Stimulated activated CD8-positive, alpha-beta memory T cell treated with anti-CD3 and anti-CD28 coated beads, Interleukin-2, amount 100 ng/mL, for 48 hours (primary cell): ENCODE measurements at places on chromosomes 1 and 21.

DNA sequence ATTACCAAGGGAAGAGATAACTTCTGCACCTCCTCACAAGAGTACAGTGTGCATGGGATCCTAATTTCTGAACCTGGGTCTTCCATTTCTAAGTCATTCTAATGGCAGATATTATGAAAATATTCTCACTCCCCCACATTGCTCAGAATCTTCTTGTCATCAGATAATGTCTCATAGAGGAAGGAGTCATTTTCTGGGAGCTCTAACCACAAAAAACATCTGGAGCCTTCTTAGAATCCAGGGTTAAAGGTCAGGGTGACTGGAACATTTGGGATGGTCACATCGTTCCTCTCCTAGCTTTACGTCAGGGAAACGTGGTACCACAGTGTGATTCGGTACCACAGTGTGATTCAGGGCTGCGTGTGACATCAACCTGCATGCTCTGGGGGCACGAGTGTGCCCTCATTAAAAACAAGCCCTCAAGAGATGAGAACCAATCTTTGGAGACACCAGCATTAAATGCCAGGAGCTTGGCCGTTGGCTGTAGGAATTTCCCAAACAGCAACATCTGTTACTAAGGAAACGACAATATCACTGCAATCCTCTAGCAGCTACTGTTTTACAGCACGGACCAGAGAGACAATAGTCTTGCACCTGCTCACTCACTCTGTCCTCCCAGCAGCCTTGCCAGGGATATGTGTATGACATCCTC, 179.1 kb downstream of the PSMG1 start:
- no peak for DNase-seq

DNA sequence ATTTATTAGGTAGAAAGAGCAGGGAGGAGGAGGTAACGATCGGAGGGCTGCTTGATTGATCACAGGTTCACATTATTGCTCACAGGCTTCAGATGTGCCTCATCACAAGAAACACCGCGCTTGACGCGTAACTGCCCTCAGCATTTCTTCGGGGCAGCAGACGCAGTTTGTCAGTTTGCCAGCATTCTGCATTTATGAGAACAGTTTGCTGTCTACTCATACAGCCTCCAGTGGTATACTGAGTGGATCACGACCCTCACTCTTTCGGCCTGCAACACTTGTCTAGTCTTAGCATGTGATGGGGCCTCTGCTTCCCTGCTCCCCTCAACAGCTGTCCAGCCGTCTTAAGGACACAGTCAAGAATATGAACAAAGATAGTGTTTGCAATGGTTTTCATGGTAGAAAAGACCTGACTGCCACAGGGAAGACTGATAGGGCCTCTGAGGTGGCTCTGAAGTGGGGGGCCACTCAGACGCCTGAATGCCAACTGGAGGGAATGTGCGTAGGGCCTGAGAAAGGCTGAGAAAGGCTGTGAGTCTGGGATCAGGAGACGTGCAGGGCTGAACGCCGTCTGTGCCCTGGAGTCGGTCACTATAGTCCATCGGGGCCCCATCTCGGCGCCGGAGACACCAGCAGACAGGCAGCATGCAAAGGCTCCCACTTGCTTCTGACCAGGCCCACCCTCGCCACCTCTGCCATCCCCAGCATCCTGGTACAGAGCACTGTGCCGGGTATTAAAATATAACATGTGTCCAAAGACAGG, 45.0 kb downstream of the UBE2G2 start:
- DNase-seq, result no peak

- no peak for DNase-seq
Observed at GRCh38 chr1:204192046-204192445, 4.2 kb downstream of the KISS1 start.

GRCh38 chr1:10528066-10529014, 53.6 kb downstream of the PEX14 start:
- no peak for DNase-seq

DNA sequence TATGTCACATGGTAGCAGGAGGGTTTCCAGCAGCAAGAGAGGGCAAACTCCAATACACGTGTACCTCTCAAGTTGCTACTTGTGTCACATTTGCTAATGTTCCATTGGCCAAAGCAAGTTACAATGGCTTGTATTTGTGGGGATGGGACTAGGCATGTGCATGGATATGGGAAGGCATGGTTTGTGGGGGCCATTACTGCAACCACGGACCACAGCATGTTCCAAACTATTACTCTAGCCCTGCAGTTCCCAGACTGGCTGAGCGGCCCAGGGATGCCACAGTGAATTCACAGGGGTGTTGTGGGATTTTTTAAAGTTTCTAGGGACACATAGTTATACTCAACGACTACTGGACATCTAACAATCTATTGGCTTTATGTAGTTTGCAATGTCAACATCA, 133.1 kb downstream of the GIPC2 start:
- DNase-seq, result no peak

DNA sequence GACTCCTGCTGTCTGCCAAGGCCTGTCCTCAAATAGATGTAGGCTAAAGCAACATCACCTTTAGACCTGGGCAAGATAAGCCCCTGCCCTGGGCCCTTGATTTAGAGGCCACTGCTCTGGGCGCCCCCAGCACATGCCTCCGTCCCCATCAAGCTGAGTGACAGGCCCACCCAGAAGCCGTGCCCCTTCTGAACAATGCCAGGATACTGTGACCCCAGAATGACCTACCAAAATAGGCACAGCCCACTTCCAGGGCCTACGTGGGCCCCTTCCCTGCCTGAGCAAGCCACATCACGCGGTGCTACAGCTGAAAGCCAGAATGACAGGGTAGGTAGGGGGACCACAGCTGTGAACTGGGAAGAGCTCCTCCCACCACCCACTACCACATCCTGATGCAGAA, 24.7 kb upstream of the BECN2 start:
- DNase-seq, result no peak

DNA sequence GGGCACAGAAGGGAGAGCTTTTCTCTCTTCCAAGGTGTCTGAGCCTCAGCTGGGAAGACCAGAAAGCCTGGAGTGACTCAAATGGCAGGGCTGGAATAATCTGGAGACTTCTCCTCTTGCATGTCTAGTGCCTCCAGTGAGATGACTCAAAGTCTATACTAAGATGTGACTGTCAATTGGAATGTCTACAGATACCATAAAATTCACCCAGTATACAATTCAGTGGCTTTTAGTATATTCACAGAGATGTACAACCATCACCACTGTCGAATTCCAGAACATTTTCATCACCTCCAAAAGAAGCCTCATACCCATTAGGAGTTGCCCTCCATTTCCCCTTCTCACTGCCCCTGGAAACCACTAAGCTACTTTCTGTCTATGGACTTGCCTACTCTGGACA, 47.9 kb upstream of the CNN3 start:
- DNase-seq, result no peak

DNA sequence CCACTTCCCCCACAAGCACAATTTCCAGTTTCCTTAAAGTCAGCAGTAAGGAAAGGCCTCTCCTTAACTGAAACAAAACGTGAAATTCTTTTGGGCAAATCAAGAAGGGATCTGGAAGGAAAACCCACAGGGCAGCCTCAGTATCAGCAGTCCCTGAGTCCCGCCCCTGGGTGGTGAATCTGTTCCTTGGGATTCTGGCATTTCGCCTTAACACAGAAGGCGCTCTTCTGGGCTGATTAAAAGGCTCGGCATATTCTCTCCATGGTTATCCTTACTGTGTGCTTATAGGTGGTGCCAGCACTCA, 12.2 kb upstream of the RAB4A start:
- no peak for DNase-seq

DNA sequence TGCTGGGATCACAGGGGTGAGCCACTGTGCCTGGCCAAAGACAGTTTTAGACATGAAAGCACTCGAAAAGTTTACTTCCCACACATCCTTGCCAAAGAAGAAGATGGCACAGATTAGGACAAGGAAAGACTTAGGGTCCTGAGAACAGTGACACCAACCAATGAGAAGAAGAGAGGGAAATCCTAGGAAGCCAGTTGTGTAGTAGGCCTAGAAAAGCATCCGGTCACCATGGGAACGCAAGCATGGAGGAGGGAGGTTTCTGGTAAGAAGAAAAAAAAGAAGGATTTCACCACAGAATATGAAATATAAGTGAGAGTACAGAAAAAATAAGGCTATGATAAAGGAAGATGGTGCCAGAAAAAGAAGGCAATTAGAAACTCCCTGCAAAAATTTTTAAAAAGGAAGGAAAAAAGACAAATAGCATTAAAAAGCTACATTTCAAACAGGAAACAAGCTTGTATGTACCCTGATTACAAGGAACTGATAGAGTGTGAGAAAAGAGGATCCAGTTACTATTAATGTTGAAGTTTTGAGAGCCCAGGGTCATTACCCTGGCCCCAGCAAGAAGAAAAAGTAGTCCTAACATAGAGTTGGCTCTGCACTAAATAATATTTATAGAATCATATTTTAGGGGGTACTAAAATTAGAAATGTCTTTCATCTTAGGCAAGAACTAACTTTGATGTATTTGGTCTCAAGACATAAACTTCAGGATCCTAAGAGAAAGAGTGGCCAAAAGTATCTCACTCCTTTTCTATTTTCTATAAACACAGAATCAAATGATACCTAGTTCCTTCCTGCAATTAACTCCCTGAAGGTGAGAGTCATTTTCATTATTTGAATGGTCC, 16.1 kb downstream of the DIPK1A start:
- no peak for DNase-seq

DNA sequence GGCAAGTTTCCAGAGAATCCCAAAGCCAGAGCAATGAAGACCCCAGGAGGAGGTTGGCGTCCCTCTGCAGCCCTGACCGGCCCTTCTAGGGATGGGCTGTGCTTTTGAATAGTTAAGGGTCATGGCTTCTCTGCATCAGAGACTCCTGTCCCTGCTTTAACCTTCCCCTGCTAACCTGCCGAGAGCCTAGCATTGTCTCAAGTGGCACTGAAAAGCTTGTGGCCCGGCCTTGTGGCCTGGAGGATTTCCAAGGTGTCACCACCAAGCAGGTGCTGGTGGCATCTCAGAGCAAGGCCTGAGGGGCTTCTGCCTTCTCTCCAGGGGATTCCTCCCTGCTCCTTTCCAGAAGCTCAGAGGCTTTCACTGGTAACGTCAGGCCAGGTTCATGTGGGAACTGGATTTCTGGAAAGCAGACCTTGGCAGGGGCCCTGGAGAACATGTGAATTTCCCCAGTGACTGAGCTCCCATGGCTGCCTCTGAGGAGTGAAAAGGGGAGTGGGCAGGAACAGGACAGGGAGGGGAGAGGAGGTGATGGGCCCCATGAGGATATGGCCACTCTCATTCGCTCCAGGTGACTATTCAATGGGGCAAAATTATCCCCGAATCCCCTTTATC, 409.9 kb downstream of the PTPRU start:
- no peak for DNase-seq

- DNase-seq, result no peak
Observed at GRCh38 chr1:208235982-208236761, 8.0 kb downstream of the PLXNA2 start.

GRCh38 chr1:10751160-10751559, 45.3 kb downstream of the CASZ1 start:
- no peak for DNase-seq

DNA sequence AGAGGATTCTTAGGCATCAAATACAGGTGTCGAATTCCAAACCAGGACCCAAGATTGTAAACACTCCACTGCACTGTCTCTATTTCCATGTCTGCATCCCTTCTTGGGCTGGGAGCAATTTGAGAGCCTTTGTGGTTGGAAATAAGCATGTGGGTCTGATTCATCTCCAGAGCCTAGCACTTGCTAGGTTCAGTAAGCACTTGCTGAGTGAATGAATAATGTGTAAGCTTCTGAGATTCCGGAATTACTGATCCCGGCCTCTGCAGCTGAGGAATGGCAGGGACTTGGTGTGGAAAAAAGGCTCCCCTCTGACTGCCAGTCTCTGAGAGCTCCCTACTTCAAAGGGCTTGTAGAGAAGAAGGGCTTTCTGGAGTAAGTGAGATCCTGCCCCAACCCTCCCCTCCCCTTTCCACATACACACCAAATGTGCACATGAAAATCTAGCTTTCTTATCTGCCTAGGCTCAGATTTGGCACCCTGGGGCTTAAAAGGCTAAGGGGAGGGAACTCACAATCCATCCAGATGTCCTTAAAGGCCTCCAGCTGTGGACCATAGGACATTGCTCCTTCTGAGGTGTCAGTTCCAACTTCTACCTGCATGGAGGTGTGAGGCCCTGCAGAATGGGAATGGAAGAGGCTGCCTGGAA, 39.6 kb upstream of the TRABD2B start:
- DNase-seq, result no peak

DNA sequence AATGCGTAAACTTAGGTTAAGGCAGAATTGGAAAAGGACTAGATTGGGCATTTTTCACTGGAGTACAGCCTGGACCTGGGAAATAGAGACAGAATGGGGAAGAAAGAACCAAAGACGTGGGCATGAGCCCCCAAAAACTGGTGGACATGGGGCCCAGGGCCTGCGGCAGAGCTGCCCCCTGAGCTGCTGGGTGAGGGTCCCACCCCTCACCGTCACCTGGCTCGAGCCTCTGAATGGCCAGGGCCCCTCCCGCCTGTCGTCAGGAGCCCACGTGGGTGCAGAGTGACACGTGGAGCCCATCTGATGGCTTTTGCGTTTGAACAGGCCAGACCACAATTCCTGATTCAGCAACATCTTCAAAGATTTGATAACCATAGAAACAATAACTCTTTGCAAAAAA, 360.9 kb upstream of the VAMP3 start:
- no peak for DNase-seq

GRCh38 chr1:54812801-54813484, 11.8 kb upstream of the TTC22 start:
- DNase-seq, result no peak

GRCh38 chr1:171280599-171280998, 32.3 kb downstream of the FMO1 start:
- no peak for DNase-seq

GRCh38 chr1:172451002-172451443, 7.2 kb upstream of the PIGC start:
- DNase-seq, result no peak

- DNase-seq, result no peak
Observed at GRCh38 chr1:1971688-1972087, 31.9 kb downstream of the CFAP74 start.

DNA sequence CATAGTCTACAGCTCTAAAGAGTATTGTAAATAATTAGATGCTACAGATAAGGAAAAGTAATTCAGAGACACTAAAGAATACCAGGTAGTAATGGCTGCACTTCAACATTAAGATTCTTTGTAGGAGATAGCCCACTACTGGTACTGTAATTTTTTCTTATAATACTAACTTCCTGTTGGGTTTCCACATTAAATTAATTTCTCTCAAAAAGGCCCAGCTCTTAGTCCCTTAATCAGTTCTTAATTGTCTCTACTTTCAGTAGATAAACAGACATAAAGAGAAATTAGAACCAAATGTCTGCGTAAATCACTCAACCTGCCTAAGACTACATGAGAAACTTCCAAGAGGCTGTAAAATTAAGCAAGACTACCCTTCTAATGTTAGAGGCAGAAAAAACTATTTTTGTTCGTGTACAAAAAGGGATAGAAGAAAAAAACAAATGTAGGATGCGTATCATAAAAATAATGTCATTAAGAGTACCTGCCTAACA, 83.4 kb downstream of the NOTCH2 start:
- no peak for DNase-seq

GRCh38 chr21:39774227-39774626, 29.2 kb downstream of the IGSF5 start:
- DNase-seq, result no peak
